ENCODE measurements at places on chromosomes 7 and 10.

DNA sequence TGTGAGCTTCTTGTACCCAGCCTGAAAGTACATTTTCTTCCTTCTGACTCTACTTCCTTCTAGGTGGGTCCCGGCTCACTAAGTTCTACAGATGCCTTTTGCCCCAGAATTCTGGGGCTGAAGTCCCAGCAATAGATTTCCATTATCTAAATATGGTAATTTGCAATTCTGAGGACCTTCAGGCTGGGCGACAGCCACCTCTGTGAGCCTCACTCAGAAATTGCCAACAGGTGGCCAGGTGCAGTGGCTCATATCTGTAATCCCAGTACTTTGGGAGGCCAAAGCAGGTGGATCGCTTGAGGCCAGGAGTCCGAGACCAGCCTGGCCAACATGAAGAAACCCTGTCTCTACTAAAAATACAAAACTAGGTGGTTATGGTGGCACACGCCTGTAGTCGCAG is 23.7 kb downstream of the CREM start:
- DNase-seq: no peak

GRCh38 chr10:110784198-110784597 is 87.5 kb upstream of the PDCD4 start:
- DNase-seq: no peak

DNA sequence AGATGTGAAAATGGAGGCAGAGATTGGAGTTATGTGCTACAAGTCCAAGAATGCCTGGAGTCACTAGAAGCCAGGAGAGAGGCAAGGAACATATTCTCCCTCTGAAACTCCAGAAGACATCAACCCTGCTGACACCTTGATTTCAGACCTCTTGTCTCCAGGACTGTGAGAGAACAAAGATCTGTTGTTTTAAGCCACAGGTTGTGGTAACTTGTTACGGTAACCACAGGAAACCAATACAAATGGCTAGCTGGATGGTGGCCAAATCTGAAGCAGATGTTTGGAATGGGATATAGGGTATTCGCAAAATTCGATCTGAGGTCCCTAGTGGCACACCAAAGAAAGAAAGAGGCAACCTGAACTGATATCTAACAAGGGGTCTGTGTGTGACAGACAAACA is 129.0 kb downstream of the HERPUD2 start:
- DNase-seq: no peak

DNA sequence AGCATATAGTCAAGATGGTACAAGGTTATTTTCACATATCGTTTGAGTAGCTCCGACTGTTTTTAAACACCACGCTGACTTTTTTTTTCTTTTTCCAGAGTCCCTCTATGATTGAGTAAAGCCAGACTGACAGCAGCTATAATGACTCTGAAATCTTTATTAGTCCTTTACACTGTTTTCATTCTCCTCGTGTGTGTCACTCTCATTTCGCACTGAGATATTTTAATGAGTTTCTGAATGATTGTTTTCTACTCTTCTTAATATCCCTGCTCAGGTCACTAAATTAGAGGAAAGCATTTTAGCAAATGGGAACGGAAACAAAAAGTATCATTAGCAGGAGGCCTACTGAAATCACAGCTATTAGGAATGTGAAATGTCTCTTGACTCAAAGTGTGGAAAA is 162.3 kb upstream of the MTPN start:
- no peak for DNase-seq

- DNase-seq: no peak
These were observed 50.2 kb upstream of the FGFR2 start for GRCh38 chr10:121648493-121648892.

DNA sequence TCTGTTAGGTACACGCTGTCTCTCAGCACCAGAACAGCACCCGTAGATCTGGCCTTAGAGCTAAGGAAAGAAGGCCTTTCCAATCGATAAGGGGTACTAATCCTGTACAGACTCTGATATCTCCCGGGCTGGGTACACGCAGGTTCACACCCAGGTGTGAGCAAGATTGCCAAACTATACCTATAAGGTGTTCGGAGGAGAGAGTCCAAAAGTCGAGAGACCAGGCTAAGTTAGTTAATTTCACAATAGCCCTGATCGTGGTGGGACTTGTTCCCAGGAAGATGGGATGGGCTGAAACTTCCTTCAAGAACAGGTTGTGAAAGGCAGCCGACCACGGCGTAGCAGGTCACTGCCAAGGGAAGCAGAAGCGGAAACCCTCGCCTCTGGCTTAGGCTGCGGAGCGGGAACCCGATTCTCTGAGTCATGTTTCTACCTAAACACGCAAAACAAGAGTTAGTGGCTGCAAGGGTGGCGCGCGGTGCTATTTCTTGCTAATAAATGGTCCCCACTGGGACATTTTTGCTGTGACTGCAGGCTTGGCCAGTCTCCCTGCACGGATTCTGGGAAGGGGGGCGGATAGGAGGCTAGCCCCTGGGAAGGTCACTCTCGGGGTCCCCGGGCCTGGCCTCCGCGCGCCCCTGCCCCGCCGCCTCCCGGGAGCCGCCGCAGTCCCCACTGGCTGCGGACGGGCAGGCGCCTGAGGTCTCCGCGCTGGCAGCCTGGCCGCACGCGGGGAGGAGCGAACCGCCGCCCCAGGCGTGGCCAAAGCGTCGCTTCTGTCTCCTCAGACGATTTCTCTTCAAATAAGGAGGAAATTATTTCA is 75.4 kb upstream of the PDSS1 start:
- no peak for DNase-seq

DNA sequence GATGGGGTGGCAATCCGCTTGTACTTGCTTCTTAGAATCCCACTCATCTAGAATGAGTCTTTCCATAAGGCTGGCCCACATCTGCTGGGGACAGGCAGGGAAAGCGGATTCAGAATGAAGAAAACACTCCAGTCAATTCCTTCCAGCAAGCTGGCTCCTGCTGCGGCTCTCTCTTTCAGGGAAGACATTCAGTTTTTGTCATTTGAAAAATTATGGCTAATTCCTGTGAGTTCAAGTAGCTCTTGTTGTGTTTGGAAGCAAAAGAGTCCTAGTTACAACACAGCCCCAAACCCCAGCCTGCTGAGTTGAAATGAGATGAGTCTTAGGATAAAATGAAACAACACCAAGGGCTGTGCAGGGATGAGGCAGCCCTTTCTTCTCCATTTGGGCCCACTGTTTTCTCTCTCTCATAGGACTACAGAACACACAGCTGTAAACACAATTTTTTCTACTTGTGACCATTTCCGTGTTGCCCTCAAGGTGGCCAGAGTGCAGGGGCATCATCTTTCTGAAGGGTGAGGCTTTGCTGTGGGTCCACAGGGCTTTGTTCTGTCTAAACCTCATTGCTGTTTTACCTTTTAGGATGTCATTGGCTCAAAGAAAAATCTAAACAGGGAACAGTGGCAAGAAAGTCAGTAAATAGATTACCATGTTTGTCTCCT is 90.8 kb upstream of the EEPD1 start:
- DNase-seq: peak; percentile 39

GRCh38 chr10:12534824-12535223 is 185.5 kb downstream of the CAMK1D start:
- no peak for DNase-seq

DNA sequence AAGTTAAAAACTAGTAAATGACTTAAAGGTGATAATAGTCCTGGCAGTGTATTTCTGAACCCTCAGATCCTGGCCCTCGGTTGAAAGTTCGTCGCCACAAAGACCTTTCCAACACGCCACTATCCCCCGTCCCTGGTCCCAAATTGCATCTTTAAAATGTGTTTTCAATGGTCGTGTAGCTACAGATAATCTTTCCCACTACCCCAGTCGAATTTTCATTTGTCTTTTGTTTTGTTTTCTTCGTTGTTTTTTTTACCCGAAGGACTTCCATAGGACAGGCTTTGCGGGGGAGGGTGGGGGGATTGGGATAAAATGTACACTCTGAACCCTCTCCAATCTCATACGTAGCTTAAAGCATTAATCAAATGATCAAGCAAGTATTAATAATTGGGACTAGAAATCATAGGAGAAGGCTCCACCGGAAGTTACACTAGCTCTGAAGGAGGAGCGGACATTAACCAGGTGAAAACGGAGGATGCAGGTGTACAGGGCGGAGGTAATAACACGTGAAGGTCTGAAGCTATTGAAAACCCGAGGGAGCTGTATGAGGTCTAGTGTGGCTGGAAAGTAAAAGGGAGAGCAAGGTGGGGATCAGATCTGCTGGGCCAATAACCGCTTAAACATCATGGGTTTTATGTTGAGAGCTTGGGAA is 32.8 kb upstream of the PHF14 start:
- no peak for DNase-seq

DNA sequence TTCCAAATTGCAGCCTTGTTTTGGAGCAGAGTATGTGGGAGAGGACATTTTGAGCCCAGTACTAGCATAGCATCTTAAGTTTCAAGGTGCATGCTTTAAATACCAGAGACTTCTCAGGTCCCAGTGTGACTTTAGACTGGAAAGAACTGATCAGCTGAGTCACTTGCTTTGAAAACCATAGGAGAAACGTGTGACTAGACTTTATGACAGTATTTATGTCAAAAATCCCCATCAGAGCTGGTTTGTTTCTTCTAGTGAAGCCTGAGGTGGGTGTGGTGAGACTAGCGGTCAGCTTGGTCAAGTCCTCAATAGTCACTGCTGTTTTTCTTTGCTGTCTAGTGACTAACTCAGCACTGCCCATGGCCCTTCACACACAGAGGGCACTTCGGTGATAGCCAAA is 724.2 kb downstream of the GATA3 start:
- no peak for DNase-seq

DNA sequence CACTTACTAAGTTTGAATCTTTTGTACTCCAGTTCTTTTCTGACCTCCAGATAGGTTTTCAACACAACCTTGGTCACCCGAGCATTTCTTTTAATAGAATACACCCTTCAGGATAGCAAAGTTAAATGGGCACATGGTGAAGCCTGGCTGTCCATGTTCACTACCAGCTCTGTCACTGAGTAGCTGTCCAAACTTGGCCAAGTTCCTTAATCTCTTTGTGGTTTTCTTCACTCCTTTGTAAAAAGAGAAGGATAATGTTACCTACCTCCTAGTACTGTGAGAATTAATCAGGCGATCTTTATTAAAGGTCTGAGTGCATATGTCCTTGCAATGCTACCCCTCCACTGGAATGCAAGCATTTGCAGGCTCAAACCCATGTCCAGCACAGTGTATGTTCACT is 128.1 kb upstream of the PTPRZ1 start:
- no peak for DNase-seq

- DNase-seq: no peak
These were observed 55.9 kb downstream of the DIP2C start for GRCh38 chr10:633279-634245.

DNA sequence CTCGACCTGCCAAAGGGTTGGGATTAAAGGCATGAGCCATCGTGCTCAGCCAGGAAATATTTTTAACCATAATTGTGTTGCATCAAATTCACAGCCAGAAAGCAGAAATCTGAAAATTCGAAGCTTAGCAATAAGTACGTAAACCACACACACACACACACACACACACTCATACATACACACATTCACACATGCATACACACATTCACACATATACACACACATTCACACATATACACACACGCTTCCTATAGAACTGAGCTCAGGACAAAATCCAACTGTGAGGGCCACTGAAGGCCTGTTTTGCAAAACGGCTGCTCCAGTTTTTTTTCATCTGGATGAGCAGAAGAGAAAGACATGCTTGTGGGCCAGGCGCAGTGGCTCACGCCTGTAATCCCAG is 25.0 kb upstream of the GTF2I start:
- no peak for DNase-seq

DNA sequence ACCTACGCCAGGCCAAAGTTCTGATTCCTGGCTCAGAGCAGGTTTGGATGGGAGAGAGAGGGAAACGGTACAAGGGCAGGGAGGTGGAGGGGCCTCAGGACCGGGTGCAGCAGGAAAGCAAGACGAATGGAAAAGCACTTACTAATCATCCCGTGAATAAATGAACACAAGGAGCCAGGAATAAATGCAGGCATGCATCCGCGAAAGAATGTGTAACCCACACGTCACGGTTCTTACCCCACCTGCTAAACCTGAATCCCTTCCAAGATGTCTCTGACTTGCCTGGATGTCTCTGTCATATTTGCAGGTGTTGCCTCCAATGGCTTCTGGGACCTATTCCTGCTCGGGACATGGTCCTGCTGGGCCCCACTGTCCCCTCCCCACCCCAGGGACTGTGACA is 335.2 kb upstream of the RNF32 start:
- DNase-seq: no peak

GRCh38 chr7:4430227-4430626 is 251.9 kb upstream of the FOXK1 start:
- DNase-seq: no peak

DNA sequence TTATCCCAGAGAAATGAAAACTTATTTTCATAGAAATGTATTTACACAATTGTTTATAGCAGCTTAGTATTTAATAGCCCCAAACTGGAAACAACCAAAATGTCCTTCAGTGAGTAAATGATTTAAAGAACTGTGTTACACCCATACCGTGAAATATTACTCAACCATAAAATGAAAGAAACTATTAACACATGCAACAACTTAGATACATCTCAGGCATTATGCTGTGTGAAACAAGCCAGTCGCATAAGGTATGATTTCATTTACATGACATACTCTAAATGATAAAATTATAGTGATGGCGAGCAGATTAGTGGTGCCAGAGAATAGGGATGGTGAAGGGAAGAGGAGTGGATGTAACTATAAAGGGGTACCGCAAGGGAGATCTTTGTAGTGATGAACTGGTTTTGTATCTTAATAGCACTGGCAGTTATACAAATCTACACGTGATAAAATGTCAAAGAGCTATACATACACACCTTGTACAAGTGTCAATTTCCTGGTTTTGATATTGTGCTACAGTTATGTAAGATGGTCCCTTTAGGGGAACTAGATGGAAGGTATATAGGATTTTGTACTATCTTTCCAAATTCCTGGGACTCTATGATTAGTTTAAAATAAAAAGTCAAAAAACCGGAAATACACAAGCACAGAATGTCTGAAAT is 40.5 kb downstream of the MACC1 start:
- DNase-seq: no peak

GRCh38 chr7:98276241-98276761 is 5.2 kb upstream of the BRI3 start:
- peak; percentile 36 for DNase-seq

- no peak for DNase-seq
These were observed 88.8 kb downstream of the SUGCT start for GRCh38 chr7:40223451-40224127.

GRCh38 chr7:102866535-102867215 is 46.1 kb upstream of the LRRC17 start:
- no peak for DNase-seq

DNA sequence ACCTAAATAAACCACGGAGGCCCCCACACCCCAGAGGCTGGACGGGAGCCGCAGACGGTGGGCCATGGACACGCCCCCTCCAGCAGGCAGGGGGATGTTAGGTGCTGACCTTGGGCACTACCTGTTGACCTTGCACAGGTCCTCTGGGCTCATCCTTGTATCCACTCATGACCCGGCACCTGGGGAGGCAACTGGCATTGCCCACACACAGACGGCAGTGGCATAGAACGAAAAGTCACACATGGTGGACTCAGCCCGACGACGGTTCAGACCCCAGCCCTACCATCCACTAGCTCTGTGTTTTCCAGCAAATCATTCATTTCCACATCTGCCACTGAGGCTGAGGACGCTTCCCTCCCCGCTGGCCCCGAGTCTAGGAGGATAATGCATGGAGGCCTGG is 247.7 kb upstream of the PPP2R2D start:
- DNase-seq: no peak

GRCh38 chr10:101130984-101131961 is at the start of gene TLX1:
Gene TLX1 (plus strand): TSS chr10:101131300. CDS start chr10:101131542, 242 bp downstream.
- DNase-seq: no peak
